ENCODE measurements at places on chromosomes 11 and 22.

DNA sequence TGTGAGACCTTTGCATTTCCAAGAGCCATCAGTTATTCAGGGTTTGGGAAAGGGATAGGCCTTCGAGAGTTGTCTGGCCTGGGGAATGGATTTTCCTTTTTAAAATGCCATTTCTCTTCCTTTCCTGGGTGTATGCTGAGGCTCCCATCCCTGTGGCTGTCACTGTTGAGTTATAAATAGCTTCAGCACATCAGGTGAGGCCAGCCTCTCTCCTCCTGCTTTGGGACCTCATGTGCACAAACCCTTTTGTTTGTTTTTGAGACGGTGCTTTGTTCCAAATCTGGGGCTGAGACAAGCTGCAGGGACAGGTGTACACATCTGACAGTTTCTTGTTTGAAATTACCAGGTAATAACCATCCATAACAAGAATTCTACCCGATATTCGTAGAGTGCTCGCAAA is 1.3 kb downstream of the TEF start:
- DNase-seq: no peak

- DNase-seq: no peak
These were observed 3.1 kb downstream of the OR56A1 start for GRCh38 chr11:6027501-6027900.

DNA sequence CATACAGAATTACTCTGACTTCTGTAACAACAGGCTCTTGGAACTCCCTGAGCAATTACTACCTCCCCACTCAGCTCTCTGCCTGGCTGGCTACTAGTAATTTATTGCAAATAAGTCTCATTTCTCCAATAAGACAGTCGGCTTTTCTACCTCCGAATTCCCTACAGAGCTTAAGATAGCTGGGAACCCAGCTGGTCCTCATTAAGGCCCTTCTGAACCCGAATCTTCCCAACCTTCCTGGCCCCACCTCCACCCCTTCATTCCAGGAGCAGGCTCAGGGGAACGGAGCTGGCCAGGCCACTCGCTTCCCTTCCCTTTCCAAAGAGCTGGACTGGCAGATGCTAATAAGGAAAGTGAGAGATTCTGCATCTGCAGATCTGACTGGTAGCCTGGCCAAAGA is 21.6 kb downstream of the TMPRSS5 start:
- DNase-seq: no peak

GRCh38 chr22:25282346-25282670 is 62.9 kb downstream of the CRYBB2 start:
- no peak for DNase-seq

DNA sequence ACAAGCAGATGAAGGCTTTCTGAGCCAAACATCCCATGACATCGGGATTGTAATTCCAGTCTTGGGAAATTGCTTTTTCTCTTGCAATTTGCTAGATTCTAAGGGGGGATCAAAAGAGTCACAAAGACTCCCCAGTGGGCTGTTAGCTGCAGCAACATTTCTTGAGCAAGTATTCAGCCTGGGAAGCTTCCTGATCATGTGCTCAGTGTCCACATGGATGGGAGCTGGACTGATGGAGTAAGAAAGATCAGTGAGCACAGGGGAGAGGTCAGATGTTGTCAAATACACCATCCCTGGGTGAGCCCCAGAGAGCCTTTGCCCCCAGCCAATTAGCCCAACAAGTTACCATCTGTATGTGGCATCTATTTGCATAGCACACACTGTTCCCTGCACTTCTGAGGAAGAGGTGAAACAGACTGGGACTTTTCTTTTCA is 10.2 kb upstream of the GRK3 start:
- no peak for DNase-seq

GRCh38 chr22:23245045-23245798 is 64.9 kb downstream of the BCR start:
- peak; percentile 31 for DNase-seq

DNA sequence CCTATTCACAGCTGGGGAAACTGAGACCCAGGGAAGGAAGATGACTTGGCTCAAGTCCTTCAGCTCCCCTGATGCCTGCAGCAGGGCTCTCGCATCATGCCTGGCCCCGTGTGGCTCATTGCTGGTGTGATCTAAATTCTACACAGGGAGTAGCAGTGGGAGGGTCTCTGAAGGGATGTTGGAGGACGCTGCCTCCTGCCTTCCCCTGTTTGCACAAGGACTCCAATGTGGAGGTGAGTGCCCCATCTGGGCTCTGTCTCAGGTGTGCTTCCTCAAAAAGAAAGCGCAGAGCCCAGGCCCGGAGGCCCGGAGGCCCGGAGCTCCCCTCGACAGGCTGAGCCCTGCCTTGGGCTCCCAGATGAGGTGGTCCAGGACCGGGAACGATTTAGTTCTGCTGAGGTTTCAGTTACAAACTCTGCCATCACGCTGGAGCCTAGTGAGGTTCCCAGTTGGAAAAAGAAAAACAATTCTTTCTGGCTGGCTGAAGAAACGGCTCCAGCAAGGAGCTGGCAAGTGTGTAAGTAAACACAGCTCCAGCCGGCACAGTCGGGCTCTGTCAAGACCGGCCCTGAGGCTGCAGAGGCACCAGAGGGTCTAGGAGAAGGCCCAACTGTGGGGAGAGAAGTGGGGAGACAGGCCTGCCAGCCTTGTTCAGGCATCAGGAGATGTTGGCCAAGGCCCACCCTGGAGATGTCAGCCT is 49.8 kb downstream of the NAT10 start:
- no peak for DNase-seq

DNA sequence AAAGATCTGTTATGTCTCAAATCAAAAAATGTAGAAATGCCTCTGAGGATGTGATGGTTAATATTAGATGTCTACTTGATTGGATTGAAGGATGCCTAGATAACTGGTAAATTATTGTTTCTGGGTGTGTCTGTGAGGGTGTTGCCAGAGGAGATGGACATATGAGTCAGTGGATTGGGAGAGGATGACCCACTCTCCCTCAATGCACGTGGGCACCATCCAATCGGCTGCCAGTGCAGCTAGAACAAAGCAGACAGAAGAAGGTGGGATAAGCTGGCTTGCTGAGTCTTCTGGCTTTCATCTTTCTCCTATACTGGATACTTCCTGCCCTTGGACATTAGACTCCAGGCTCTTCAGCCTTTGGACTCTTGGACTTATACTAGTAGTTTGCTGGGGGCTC is 430.3 kb downstream of the SOX6 start:
- DNase-seq: no peak

- DNase-seq: peak; percentile 28
These were observed 22.9 kb upstream of the A4GALT start for GRCh38 chr22:42743501-42743991.

DNA sequence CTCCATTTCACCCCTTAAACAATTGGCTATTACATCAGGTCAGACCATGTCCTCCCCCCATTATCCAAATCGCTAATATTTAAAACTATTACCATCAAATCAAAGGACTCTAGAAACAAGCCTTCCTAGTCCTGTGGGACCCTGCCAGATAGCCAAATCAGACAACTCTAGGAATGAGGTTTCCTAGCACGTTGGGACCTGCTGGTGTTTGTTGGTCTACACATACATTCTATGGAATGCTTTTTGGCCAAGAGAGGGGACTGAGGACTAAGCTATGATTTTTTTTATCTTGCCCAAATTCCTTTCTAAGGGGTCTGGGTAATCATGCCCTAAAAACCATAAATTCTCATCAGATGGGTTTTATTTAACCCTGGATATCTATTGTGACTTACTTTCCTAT is 14.1 kb upstream of the SELENOH start:
- no peak for DNase-seq

- no peak for DNase-seq
These were observed 18.9 kb downstream of the MYRF start for GRCh38 chr11:61771195-61771894.

DNA sequence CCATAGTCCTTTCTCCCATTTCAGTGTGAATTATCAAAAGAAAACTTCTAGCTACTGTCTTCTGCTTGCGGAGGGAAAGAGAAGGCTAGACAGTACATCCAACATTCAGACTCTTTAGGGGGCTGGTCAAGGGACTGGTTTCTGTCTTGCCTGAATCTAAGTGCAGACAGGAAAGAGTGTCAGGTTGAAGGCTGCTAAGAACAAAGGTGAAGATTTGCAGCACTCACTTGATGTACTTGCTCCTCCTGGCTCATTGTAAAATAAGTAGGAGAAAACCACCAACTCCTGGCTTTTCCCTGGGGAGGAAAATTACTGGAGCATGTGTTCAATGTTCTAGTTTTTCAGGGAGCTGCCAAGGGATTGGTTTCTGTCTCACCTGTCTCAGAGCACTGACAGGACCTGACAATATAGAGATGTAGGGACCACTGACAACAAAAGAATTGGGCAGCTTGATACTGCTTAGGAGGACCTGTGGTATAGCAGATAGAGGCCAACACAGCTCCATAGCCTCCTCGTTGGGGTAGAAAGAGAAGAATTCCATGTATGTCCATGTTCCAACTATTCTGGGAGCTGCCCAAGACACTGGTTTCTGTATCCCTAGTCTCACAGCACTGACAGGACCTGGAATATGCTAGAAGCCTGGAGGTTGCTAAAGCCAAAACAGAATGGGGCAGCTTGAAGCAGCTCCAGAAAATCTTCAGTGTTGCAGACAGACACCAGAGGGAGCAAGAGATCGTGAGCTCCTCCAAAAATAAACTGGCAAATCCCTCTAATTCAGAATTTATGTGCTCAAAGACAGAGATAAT is 39.7 kb upstream of the MMP12 start:
- DNase-seq: peak; percentile 33

- DNase-seq: no peak
These were observed 67.9 kb upstream of the WNT7B start for GRCh38 chr22:46044621-46045458.

- DNase-seq: no peak
These were observed 115.0 kb downstream of the PHF21B start for GRCh38 chr22:44894782-44895181.

GRCh38 chr11:93841446-93841845 is 9.0 kb downstream of the VSTM5 start:
- no peak for DNase-seq

DNA sequence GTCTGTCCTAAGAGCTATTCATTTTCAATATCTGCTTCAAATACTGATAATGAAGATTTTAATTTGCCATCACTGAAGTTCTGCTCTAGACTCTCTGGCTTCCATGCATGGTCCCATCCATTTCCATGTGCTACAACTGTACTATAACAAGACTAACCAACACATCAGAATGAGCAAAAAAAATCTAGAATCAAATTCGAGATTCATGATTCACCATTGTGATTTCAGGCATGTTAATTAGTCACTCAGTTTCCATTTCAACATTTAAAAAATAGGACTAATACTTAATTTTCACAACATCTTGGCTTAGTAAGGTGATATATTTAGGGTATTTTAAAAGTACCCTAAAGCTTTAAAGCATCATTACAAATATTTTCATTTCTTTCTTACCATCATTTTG is 22.8 kb downstream of the PICALM start:
- DNase-seq: no peak

DNA sequence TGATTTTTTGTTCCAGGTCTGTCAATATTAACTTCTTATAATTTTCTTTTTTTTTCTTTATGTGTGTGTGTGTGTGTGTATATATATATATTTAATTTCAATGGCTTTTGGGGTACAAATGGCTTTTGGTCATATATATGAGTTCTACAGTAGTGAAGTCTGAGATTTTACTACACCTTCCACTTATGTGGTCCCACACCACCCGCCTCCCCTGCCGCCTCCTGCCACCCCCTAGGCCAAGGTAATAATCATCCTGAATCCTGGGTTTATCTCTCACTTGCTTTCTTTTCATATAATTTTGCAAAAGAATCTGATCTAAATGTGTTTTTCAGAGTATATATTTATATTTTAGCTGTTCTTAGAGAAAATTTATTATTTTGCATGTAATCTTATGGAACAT is 11.1 kb downstream of the NEAT1 start:
- no peak for DNase-seq

DNA sequence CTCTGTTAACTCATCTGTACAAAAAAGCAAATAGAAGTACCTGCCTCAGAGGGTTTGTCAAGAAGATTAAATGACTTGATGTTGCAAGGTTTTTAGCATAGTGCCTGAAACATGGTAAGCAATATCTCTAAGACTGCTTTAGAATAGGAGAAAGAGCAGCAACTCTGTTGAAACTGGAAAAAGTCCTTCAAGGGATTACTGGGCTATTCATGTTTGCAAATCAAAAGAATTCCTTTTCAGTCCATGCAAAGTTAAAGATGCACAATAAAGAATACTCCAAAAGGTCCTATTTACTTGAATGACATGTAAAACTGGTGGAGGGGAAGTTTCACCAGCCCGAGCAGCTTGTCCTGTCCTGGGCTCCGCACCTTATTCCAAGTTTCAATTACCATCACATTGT is 70.6 kb downstream of the C2CD3 start:
- DNase-seq: no peak

DNA sequence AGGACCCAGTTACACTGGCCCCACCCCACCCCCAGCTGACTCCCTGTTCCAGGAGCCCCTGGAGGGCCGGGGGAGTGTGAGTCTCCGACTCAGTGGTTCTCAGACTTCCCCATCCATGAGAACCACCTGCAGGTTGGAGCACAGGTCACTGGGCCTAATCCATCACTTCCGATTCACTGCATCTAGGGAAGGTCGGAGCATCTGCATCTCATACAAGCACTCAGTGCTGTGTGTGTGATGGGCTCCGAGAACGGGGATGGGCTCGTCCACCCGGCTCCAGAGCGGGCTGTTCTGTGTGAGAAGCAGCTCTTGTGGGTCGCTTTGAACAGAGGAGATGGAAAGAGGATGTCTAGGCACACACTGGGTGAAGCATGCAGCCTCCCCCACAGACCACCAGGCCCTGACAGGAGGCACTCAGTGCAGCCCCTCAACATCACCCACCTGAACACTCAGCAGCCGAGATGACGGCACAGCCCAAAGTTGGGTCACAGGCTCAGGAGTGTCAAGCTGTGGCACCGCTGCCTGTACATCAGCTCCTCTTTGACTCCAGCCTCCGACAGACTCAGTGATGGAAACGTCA is 541.4 kb downstream of the BRD1 start:
- no peak for DNase-seq

DNA sequence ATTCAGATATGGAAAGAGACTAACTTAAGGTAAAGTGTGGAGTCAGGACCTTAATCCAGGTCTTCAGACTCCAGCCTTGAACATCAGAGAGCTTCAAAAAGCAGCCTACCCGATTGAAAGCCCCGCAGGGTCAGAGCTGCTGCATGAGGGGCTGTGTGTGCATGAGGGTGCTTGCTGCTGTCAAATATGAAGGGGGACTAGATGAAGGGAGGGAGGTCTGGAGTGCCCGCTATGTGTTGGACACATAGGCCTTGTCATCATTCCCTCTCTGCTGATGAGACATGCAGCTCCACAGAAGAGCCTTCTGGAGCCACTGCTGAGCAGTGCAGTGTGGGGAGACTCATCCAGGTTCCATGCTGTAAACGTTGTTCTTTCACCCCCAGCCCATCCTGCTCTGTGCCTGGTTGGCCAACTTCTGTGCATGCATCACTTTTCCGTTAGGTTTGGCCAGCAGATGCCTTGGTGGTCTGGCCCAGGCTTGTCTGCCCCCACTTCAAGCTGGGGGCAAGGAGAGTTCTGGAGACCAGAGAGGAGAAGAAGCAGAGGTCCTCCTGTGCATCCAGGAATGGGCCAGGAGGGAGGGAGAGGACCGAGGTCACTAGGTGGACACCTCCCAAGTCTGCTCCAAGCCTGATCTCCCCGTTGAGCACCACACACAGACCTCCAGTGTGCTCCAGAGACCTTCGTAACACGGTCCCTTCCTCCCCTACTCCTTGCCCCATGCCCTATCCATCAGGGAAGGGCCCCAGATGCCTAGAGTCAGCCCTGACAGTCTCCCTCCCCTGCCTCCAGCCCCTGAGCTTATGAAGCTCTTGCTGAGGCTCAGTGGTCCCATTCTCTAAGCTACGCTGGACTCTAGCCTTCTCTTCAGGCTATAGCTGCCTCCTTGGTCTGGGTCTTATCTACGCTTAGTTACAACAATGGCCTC is 32.0 kb downstream of the LRRC32 start:
- no peak for DNase-seq

- peak; percentile 85 for DNase-seq
These were observed 28.0 kb downstream of the MYEOV start for GRCh38 chr11:69321877-69322361.

Measured in brain microvascular endothelial cell (primary cell).